ENCODE measurements at places on chromosomes 1 and 21.

GRCh38 chr21:17436626-17437111, 76.2 kb upstream of the CXADR start:
- no peak for DNase-seq

- no peak for DNase-seq
These were observed 69.6 kb downstream of the CD34 start for GRCh38 chr1:207841293-207841692.

DNA sequence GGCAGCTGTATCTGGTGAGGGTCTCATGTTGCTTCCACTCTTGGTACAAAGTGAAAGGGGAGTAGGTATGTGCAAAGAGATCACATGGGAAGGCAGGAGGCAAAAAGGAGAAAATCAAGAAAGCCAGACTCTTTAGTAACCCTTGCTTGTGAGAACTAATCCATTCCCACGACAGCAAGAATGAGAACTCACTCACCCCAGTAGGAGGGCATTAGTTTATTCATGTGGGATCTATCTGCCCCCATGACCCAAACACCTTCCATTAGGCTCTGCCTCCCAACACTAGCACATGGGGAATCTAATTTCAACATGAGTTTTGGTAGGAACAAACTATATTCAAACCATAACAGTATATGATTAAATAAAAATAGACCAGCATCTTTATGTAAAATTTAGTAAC, 57.6 kb downstream of the ZNHIT6 start:
- no peak for DNase-seq

- DNase-seq, result no peak
These were observed 41.8 kb upstream of the C1orf198 start for GRCh38 chr1:230909974-230910754.

DNA sequence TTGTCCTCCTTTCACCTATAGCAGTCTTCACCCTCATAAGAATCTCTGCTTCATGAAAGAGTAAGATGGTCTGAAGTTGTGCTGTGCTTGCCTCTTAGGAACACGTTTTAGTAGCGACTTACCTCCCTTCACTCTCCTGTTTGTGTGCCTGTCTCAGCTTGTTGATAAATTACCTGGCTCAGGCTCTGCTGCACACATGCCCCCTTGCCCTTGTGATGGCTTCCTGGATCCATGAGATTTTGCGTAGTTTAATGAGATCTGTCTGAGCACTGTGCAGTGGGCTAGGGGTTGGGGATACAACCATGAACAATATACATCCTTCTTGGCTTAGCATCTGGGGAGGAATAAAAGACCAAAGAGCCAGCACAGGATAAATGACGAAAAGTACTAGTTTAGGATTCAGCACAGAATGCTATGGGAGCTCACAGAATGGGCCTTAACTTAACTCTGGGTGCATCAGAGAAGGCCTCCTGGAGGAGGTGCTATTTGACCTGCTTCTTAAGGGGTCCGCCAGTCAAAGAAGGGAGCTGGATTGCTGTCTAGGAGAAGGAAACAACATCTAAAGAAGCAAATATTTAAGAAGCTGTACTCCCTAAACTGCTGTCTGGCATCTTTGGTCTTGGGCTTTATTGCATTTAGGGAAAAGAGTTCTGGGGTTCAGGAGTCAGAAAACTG, 175.7 kb upstream of the PLXNA2 start:
- DNase-seq, result no peak

GRCh38 chr1:168742386-168742785, 13.4 kb upstream of the DPT start:
- no peak for DNase-seq

GRCh38 chr1:198935306-198935921, 296.6 kb downstream of the PTPRC start:
- peak; percentile 92 for DNase-seq

DNA sequence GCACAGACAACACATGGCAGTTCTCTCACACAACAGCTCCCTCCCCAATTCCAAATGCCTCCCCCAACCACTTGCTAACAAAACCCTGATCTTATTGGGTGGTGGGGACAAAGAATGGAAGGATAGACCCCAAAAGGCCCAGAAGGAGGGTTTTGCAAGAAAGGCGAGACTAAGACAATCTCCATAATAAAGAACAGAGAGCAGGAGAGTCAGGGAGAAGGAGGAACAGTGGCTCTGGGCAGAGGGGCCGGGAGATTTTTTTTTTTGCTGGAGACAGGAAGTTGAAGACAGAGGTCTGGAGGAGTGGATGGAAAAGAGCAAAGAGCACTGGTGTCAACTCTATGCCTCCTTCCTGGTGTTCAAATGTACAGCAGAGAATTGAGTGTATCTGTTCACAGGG, 6.5 kb upstream of the C1QA start:
- DNase-seq, result no peak

- DNase-seq, result no peak
These were observed 9.2 kb upstream of the TNNI1 start for GRCh38 chr1:201430776-201431175.

- no peak for DNase-seq
These were observed 95.3 kb downstream of the HIVEP3 start for GRCh38 chr1:41823471-41823870.

- no peak for DNase-seq
These were observed 15.2 kb downstream of the LRRC71 start for GRCh38 chr1:156935505-156936128.

- DNase-seq, result no peak
These were observed 1125.7 kb downstream of the BRINP3 start for GRCh38 chr1:189351960-189352359.

DNA sequence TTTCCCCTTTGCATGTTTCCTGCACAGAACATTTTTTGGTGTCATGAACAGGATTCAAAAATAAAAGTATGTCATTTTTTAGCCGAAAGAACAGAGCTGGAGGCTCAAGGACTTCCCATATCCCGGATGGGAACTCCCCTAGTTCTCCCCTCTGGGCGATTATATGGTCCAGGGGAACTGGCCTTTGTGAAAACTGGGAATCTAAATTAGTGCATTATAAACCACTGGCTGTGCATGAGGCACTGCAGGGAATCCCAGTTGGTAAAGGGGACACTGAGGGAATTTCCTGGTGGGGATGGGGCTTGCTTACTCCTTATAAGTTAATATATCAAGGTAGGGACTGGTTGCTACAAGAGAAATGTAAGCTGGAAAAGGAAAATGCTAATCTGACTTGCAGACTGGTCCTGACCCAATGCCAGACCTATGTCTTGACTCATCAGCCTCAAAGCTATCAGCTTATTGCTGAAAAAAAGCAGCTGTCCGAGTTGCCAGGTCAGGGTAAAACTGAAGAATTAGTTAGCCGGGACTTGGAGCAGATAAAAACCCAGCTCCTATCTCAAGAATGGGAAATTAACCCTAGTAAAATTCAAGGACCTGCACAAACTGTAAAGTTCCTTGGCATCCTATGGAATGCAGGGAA, 122.6 kb downstream of the FCRL5 start:
- no peak for DNase-seq

DNA sequence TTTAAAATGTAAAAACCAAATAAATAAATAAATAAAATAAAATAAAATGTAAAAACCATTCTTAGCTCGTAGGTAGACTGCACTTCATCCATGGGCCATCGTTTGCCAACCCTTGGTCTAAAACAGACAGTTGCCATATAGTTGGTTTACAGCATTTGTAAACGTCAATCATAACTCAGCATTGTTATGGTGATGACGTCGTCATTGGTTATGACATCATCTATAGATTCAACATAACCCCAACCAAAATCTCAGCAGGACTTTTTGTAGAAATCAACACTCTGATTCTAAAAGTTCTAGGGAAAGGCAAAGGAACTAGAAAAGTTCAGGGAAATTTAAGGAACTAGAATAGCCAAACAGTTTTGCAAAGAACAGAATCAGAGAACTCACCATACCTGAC, 15.8 kb upstream of the SUMO3 start:
- DNase-seq, result no peak
